Activated T-helper 2 cell treated with anti-CD3 and anti-CD28 coated beads, Interferon-gamma antibody, Interleukin-2, Interleukin-4, amounts not matched to agents 10 μg/mL and 5 μg/mL and 100 μg/mL, durations not matched to agents 14 hours and 24 hours and 36 hours (primary cell): ENCODE measurements at places on chromosomes 2 and 18.
A peak's percentile ranks its signal among the peaks of the same experiment; 100 is the strongest.

- DNase-seq: no peak
- no peaks in the 10 kb centered on the region for H3K27me3 ChIP-seq
- no peaks in the 10 kb centered on the region for H3K4me1 ChIP-seq
- no peaks in the 10 kb centered on the region for H3K36me3 ChIP-seq
Measured at GRCh38 chr2:14902953-14903352, 270.4 kb downstream of the LRATD1 start.

DNA sequence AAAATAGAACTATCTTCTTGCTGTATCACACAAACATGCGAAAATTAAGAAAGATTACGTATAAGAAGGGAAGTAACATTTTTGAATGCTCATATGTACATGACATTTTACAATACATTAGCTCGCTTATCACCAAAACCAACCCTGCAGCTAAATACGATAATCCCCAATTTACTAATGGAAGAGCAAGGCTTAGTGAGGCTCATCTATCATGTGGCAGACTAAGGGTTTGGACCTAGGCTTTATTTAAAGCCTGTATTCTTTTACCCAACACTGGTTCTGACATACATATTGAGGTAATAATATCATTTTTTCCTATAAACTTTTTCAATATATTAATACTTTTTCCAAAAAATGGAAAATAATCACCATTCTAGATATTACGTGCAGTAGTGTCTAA is 116.8 kb upstream of the TTC39C start:
- no peak for DNase-seq
- no peak overlapping the region for H3K4me3 ChIP-seq
- H3K36me3 ChIP-seq: no peaks in the 10 kb centered on the region
- no peak overlapping the region for H3K27ac ChIP-seq
- H3K27me3 ChIP-seq: peaks cover 28% of the 10 kb centered on the region

- H3K36me3 ChIP-seq: no peaks in the 10 kb centered on the region
- peaks cover 2% of the 10 kb centered on the region for H3K4me1 ChIP-seq
- peaks cover 7% of the 10 kb centered on the region for H3K27me3 ChIP-seq
- H3K27ac ChIP-seq: no peak overlapping the region
- H3K4me3 ChIP-seq: no peak overlapping the region
- no peak for DNase-seq
Measured at GRCh38 chr2:75065402-75066008, 107.1 kb downstream of the POLE4 start.

DNA sequence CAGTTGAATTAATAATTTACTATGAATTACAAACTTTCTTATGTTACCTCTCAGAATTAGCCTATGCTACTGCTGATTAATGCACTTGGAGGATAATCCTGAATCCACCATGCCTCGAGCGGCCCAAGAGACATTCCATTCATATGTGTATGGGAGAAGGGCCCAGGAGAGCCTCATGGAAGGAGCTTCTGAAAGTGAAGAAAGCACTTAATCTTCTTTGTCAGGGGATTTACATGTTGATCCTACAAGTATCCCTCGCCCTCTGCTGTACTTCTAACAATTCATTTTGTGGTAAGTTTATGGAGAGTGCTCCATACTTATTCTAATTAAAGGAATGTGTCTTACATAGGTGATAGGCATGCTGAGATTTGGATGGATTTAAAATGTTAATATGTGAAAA is 1189.1 kb upstream of the NXPH2 start:
- no peaks in the 10 kb centered on the region for H3K27me3 ChIP-seq
- no peak overlapping the region for H3K27ac ChIP-seq
- no peaks in the 10 kb centered on the region for H3K4me1 ChIP-seq
- DNase-seq: no peak
- H3K36me3 ChIP-seq: no peaks in the 10 kb centered on the region
- no peak overlapping the region for H3K4me3 ChIP-seq

GRCh38 chr2:242085941-242086621 is 216.6 kb downstream of the RTP5 start:
- no peak overlapping the region for H3K4me3 ChIP-seq
- H3K27me3 ChIP-seq: peaks cover 13% of the 10 kb centered on the region
- peaks cover 26% of the 10 kb centered on the region for H3K4me1 ChIP-seq
- H3K27ac ChIP-seq: no peak overlapping the region

DNA sequence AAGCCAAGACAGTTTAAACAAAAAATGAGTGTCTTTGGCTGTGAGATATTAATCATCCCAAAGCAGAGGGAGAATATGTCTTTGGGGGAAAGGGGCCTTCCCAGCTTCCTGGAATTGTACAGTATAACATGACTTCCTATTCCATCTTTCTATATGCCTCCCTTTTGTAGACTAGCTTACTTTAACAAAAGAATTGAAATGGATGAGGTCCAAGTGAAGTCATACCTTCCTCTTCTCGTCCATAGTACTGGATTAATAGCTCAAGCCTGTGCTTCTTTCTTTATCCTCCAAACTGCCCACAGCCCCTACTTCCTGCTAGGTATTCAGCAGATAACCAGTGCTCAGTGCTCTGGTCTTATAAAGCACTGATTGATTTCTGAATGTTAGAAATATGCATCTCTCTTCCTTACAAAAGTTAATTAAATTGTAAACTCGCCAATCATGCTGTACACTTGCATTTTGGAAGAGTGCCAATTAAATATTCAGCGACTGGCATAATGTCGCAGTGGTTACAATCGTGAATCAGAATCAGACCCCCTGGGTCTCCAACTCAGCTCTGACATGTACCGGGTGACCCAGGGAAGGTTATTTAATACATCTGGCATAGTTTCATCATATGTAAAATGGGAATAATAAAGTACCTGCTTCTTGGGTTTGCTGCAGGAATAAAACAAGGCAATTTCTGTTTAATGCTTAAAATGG is 325.1 kb downstream of the RND3 start:
- no peaks in the 10 kb centered on the region for H3K4me1 ChIP-seq
- H3K27ac ChIP-seq: no peak overlapping the region
- no peak overlapping the region for H3K4me3 ChIP-seq

DNA sequence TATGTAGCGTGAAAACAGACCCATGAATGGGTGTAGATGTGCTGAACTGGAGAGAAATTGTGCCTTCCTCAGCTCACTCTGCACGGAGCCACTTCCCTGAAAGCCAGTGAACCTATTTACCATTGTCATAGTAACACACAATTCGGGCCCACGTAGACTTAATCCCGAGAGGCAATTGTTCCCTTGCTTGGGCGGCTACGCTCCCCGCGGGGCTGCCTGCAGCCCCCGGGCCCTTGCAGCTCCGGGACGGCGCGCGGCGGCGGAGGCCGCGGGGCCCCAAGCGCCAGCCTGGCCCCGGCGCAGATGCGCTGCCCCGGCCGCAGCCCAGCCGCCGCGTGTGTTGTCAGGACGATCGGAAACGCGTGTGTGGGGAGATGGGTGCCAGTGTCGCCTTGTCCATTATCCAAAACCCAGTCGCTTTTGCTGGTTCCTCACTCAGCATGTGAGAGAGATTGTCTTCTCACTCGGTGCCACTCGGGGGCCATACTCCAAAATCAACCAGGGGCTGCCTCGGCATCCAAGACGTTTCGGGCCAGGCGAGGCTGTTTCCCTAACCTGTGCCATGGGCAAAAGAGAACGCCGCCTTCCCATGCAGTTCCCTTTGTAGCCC is 17.9 kb upstream of the LRRTM1 start:
- DNase-seq: no peak
- H3K4me1 ChIP-seq: no peaks in the 10 kb centered on the region
- peaks cover 1% of the 10 kb centered on the region for H3K27me3 ChIP-seq

DNA sequence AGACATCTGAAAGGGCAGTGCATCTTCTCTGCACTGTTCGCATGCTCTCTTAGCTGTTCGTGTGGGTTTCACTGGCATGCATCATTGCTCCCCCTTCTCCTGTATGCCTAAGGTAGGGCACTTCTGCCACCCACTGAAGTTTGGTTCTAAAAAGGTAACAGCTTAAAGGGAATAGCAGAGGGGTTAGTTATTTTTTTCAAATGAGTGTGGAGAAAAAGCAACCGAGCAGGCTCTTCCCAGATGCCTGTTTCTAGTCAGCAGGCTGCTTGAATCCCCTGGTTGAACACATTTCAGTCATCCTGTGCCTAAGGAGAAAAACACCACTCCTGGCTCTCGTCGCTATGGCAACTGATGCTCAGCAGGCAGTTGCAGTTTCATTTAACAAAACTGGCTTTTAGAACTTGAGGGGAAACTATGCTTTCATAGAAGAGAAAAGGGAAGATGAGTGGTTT is 69.8 kb upstream of the GALNT3 start:
- peaks cover 9% of the 10 kb centered on the region for H3K36me3 ChIP-seq
- no peak overlapping the region for H3K4me3 ChIP-seq
- DNase-seq: no peak
- H3K27ac ChIP-seq: no peak overlapping the region
- H3K4me1 ChIP-seq: peaks cover 3% of the 10 kb centered on the region
- H3K27me3 ChIP-seq: no peaks in the 10 kb centered on the region

DNA sequence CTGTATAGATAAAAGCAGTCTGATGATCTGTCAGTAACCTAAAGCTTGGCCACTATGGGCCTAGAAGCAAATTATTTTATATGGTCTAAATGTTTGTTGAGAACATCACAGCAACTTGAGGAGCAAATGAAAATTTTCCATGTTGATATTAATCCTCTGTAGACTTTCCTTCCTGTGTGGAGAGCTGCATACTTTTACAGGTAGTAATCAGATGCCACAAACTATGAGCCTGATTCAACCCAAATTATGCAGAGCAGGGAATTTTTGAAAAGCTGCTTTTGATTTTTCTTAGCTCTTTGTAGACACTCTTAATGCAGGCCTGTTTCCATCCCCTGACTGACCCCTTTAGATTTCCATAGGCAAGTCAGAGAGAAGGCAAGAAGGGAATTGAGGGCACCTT is 17.3 kb downstream of the PAX3 start:
- no peak overlapping the region for H3K4me3 ChIP-seq
- H3K4me1 ChIP-seq: no peaks in the 10 kb centered on the region
- H3K27me3 ChIP-seq: peaks cover 23% of the 10 kb centered on the region
- no peaks in the 10 kb centered on the region for H3K36me3 ChIP-seq

GRCh38 chr2:138877421-138877820 is 97.2 kb upstream of the NXPH2 start:
- no peaks in the 10 kb centered on the region for H3K36me3 ChIP-seq
- H3K27me3 ChIP-seq: no peaks in the 10 kb centered on the region
- no peaks in the 10 kb centered on the region for H3K4me1 ChIP-seq
- H3K4me3 ChIP-seq: no peak overlapping the region
- DNase-seq: no peak
- H3K27ac ChIP-seq: no peak overlapping the region

DNA sequence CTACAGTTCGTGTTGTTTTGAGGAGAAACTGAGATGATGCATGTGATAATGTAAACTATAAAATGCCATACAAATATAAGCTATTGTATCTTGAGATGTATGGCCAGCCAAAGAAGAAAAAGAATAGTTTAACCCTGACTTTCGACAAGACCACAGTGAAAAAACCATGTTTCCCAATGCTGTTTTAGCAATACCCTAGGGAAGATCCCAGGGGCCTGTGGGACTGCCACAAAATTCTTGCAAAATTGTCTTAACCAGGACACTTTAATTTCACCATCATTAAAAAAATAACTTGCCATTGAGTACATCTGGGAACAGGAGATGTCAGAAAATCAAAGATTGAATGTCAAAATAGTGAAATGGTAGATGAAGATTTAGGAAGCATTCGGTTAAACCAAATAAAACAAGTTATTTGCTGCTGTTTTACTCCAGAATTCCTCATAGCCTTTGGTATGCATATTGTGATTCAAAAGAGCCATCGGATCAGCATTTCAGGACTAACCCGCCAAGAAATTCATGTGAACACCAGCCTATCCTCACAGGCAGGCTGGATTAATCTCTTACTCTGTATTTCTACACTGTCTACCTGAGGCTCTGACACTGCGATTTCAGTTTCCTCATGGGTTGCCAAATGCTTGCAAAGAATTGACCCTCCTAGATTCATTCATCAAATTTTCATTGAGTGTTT is 49.0 kb upstream of the SP3 start:
- no peak overlapping the region for H3K27ac ChIP-seq
- no peak for DNase-seq
- H3K27me3 ChIP-seq: no peaks in the 10 kb centered on the region
- H3K4me3 ChIP-seq: no peak overlapping the region
- H3K36me3 ChIP-seq: no peaks in the 10 kb centered on the region

GRCh38 chr18:69839497-69839896 is 108.2 kb downstream of the CD226 start:
- no peak overlapping the region for H3K4me3 ChIP-seq
- H3K4me1 ChIP-seq: no peaks in the 10 kb centered on the region
- no peak overlapping the region for H3K27ac ChIP-seq
- DNase-seq: no peak
- H3K27me3 ChIP-seq: no peaks in the 10 kb centered on the region
- peaks cover 3% of the 10 kb centered on the region for H3K36me3 ChIP-seq

DNA sequence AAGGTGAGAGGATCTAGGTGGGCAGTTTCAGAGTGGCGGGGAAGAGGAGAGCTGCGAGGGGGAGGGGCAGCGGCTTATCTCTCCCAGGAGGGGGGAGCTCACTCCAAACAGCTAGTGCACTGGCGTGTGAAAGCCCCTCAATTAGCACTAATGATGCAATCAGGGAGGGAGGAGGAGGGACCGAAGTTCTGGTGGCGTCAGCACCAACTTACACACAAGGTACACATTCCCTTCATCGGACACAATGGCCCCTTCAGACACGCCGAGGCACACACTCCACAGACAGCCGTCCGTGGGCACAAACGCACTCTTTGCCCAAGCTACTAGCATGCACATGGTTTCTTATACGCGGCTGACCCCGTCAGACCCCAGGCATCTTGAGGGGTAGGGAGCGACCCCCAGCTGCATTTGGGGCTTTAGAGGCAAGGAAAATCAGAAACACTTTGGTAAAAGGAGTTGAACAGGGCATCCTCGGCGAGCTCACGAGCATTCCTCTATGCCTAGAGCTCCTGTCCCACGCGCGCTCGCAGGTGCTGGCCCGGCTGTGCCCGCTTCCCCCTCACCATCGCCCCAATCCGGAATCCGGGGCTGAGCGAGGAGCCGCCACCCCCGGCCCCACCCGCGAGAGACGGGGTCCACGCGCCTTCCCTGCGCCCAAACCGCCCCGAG is 868 bp upstream of the PKDCC start:
- no peaks in the 10 kb centered on the region for H3K36me3 ChIP-seq
- H3K27ac ChIP-seq: no peak overlapping the region
- H3K4me3 ChIP-seq: peak overlapping the region; percentile 18

DNA sequence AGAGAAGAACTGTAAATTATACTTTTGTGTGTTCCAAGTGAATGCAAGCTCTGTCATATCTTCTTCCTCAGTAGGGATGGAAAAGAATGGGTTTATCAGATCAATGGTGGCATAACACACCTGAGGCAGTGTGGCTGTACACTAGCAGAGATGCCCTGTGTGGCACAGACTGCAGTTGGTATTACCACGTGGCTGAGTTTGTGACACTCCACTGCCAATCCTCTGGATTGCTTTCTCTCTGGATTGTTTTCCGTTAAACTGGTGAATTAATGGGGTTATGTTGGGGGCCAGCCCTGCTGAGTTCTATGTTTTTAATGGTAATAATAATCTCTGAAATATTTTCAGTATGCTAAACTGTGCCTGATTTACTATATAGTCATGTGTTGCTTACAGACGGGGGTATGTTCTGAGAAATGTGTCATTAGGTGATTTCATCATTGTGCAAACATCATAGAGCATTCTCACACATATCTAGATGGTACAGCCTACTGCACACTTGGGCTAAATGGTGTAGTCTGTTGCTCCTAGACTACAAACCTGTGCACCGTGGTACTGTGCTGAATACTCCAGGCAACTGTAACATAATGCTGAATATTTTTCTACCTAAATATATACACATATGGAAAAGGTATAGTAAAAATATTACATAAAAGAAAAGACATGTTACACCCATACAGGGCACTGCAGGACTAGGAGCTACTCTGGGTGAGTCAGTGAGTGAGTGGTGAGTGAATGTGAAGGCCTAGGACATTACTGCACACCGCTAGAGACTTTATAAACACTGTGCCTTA is 84.7 kb upstream of the ST6GAL2 start:
- no peaks in the 10 kb centered on the region for H3K27me3 ChIP-seq
- no peak overlapping the region for H3K27ac ChIP-seq
- H3K4me1 ChIP-seq: no peaks in the 10 kb centered on the region
- no peaks in the 10 kb centered on the region for H3K36me3 ChIP-seq
- DNase-seq: no peak
